ENCODE measurements at places on chromosomes 13 and 19.

DNA sequence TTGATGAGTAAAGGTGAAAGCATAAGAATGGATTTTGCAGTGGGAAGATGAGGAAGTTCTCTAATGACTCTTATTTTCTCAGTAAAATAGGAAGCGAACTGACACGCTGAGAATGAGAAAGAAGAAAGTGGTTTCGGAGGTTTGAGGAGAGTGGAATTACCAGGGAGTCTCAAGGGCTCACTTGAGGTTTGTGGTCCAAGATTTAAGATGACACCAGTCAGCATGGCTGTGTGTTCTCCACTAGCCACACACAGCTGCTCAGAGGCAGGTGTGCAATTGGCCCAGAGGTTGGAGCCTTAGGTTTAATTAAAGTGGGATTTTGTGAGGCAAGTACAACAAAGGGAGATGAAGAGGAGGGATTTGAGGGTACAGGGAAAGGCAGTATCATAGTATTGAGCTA lies 99.6 kb upstream of the NBEA start:
- DNase-seq, result peak; percentile 58

GRCh38 chr19:52010674-52011073 lies 2.7 kb upstream of the ZNF615 start:
- DNase-seq, result no peak

- DNase-seq, result no peak
Observed at GRCh38 chr13:60790620-60791019, 393.6 kb downstream of the TDRD3 start.

- peak; percentile 41 for DNase-seq
Observed at GRCh38 chr13:44191504-44192171, 182.0 kb upstream of the SERP2 start.

DNA sequence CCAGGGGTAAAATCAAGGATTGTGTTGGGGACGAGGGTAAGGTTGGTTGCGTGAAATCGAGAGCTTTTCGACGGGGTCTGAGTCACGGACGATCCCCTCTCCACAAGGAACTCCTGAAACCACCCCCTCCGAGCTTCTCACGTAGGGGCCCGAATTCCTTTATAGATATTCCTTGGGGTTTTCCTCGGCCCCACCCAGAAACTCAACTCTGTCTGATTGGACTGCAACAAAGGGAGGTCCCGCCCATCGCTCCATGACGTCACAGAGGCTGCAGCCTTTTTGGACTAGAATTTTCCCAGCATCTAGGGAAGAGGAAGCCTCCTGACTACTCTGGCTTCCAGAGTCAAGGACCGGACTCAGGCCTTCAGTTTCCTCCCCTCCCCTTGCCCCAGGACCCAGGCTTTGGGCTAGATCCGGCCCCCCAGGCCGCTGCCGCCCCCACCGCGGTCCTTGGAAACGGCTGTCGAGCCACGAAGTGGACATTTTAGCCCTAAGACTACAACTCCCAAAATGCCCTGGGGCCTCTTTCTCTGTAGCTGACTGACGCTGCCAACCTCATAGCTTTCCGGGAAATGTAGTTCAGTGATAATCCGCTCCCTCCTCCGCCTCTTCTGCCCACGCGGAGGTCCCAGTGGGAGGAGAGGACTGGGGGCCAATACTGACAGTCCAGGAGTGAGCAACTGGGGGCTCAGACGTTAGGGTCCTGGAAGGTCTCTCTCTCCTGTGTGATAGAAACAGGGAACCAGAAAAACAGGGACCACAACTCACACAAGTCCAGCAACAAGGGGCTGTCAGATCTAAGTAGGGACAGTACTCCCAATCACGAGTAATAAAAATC lies at the start of gene IZUMO1:
IZUMO1 (minus strand) TSS at position 172 of the 838 bp plus-strand sequence. CDS start 1,050 bp downstream, outside the sequence.
- DNase-seq, result no peak

DNA sequence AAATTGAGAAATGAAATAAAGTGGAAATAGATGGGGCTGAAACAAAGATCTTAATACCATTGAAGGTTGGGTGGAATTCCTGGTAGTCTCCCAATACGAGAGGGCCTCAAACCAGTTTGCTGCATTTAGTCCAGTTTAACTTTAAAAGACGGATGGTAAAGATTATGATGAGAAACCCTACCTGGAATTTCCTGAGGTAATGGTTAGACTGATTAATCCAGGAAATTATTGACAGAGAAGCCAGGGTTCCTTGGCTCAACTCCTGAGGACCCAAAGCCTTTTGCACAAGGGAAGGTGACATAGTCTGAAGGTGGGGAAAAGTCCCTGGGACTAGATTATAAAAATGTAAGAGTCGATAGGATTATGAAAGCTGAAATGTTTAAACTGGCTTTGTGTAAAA lies 133.2 kb upstream of the SLITRK5 start:
- no peak for DNase-seq

DNA sequence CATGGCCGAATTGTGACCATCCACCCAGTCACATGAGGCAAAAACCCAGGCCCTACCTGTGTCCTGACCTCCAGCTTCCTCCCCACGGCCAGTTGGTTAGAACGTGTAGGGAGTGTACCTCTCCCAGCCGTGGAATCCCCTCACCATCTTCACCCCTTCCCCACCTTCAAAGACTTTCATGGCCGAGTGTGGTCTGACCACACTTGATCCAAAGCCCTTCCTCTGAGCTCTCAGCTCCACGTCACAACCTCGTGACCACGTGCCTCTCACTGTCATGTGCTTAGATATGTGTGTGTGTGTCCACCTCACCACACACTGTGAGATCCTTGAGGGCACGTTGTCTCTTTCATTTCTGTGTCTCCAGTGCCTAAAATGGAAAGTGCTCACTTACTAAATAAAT lies 48.6 kb upstream of the UBE2L5 start:
- DNase-seq, result no peak

DNA sequence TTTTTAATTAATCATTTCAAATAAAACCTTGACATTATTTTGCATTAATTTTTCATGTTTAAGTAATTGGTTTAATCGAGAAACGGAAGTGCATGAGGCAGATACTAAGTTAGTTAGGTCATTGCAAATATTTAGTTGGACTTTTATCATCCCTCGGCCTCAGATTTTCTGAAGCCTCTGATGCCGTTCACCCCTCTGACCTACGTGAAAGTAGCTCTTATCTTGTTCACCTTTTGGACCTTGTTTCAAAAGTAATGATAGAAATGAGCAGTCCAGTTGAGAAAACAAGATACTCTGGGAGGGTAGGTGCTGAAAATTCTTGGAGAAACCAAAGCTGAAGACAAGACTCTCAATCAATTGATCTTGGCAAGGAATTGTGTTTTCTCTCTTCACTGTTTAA lies 23.0 kb downstream of the LAIR2 start:
- DNase-seq, result no peak

- no peak for DNase-seq
Observed at GRCh38 chr13:112342841-112343361, 33.3 kb upstream of the SPACA7 start.

DNA sequence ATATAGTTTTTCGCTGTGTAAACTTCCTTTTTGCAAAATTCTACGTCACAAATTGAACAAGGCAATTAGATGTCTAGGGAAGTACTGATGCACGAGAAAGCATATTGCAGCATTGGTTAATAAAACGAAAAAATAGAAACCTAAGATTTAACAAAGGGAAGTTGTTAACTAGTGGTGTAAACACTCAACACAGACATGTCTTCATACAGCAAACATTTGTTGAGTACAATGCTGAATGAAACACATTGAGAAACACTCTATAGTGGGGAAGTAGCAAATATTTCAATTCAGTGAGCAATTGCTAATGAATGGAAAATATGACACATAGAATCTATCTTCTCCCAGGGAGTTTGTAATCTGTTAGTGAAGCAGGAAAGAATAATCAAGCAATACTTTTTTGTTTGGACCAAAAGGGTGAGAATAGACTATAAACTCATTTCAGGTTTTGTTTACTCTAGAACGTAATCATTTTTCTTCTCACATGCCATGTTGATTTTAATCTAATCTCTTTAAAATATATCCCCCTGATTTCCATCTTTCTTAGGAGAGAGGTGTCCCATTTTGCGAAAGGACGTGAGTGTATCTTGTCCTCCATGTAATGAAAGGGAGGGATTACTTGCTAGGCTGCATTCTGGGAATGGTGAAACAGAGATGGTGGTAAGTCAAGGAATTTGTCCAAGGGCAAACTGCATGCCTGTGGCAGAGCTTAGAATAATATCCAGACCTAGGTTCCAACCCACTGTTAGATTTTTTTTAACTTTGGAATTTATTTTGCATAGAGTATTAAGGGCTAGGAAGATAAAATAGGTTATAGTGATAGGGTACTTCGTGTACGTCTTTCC lies 1.7 kb upstream of the ANKRD10 start:
- peak; percentile 9 for DNase-seq

DNA sequence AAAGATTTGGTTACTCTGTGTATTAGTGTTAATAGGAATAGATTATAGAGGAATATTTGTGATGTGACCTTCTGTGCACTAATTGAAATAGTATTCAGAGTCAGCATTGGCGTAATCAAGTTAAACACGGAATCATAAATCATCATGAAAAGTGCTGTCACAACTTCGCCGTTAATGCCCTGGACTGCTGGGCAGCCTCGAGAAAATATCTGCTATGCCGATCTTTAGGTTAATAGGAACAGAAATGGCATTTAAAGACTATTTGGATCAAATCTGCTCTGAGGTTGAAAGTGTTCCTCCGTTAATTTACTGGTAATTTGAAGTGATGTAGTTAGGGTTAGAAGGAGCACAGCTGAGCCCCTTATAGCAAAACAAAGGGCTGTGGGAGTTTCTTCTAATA lies 219.0 kb downstream of the MZT1 start:
- DNase-seq, result peak; percentile 95

DNA sequence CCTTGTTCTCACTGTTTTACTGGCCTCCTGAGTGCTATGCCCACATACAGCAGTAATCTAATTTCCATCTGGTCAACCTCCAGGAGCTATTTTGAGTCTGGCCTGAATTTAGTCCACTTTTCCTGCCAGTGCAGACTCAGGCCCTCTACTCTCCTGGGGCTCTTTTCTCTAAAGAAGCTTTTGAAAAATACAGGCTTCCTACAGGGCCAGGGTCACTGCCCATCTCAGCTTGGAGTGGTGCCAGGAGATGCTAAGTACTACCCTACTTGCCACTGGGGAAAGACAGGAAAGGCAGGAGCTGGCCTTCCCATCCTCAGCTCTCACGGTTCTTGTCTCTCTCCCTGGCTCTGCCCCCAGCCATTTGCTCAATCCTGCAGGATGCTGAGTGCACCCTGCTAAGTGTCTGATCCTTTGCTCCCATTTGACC lies 101.7 kb upstream of the SERP2 start:
- no peak for DNase-seq

DNA sequence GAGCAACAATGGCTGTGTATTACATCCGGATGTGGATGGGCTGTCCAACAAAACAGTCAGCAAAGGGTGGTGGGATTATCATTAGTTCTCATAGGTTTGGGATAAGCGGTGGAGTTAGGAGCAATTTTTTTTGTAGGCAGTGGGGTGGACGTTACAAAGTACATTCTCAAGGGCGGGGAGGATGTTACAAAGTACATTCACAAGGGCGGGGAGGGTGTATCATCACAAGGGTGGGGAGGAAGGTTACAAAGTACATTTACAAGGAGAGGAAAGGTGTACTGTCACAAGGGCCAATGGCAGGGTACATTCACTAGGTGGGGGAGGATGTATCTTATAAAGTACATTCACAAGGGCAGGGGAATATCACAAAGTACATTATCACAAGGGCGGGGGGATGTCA lies 20.8 kb upstream of the ZNF561 start:
- DNase-seq, result no peak
